ENCODE measurements at places on chromosomes 5 and 9.

- DNase-seq = no peak
Measured at GRCh38 chr9:108001237-108001636, 511.7 kb upstream of the KLF4 start.

GRCh38 chr9:110999379-110999778, 38.9 kb downstream of the LPAR1 start:
- DNase-seq = no peak

DNA sequence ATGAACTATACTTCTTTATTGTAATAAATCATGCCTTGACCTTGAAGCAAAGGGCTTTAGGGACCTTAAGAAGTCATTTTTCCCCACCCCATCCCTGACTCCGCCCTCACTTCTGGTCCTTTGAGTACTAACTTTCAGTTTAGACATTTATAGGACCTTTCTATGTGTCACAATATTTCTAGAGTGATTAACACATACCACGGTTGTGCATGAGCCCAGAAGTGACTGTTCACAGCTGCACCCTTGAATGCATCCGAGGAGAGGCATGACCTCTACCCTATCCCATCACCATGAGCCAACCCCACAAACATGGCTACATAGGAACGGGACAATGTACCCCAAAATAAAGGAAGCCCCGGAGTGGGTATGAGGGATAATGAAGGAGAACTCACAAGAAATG, 160.3 kb downstream of the HSD17B3 start:
- no peak for DNase-seq

GRCh38 chr5:36664766-36665165, 58.4 kb downstream of the SLC1A3 start:
- no peak for DNase-seq

- no peak for DNase-seq
Measured at GRCh38 chr9:26326563-26326962, 566.0 kb downstream of the CAAP1 start.

- DNase-seq = no peak
Measured at GRCh38 chr5:127324756-127325155, 34.2 kb downstream of the MEGF10 start.

All from NCI-H1105 (cell line).